ENCODE measurements at places on chromosomes 3 and 15. TPM values are rescaled to one million over a fixed set of nuclear protein-coding genes. Genes with fewer than 3 reads are reported as not detected.

PRTG gene
- total RNA-seq = 0.58 TPM

DNA sequence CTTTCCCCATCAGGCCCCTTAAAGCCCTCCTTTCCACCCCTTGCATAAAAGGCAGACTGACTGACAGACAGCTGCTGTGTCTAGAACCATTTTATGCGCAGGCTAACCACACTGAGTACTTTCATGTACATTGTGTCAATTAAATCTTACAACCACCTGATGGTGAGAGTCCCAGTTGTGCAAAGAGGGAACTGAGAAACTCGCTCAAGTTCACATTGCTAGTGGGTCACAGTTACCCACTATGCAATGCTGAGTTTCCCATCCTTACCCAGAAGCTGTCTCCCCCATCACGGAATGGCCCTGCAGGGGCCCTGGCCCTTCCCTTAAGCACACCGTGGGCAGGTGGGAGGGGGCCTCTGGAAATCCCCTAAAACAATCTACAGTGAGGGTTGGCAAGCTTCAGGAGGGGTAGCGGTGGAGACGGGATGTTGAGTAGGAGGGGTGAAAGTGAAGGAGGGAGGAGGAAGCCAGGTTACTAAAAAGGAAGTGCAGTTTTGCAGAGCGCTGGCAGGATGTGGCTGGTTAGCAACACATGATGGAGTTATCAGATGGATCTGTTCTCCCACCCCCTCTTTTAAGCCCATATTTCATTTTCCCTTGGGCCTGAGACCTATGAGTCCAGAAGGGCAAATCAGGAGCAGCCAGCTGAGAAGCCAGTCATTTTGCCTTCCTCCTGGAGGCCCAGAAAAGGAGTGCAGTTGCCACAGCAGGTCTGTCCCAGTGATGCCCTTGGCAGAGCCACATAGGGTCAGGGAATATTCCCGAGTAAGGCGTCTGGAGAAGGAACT lies 30.0 kb downstream of the STARD5 start:
- DNase-seq = no peak

SLC22A13 gene
- not detected for total RNA-seq

GRCh38 chr15:52672661-52673060 lies 6.5 kb downstream of the ATOSA start:
- DNase-seq = no peak
